ENCODE measurements at places on chromosomes 6 and 20. TPM values are rescaled to one million over a fixed set of nuclear protein-coding genes. Genes with fewer than 3 reads are reported as not detected.

Gene PPP1R16B
- polyA plus RNA-seq = 0.14 TPM

Gene GNAS-AS1
- not detected for polyA plus RNA-seq

Gene ARMH2
- polyA plus RNA-seq = not detected

Gene COL9A3
- polyA plus RNA-seq = 0.42 TPM

Gene ZFP57
- polyA plus RNA-seq = not detected

Gene CST1
- 0.44 TPM for polyA plus RNA-seq

Gene OPN5
- polyA plus RNA-seq = not detected

All from A549 (cell line).